NCI-H1417 treated with DMSO at 0.1 percent for 48 hours (cell line): ENCODE measurements at places on chromosomes 2 and 18.

DNA sequence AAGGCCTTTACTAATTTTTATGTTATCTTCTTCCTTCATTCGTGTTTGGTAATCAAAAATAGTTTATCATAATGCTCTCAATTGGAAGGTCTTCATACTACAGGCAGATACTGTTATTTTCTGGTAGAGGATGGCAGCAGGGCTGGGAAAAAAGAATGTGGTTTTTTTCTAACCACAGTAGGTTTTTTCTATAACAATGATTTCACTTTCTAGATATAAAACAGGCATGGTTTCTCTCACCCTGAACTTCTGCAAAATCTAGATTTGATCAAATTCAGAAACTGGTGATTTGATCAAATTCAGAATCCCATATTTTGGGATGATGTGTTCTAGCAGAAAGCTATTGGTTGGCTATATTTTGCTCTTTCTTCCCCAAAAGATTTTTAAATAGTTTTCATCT, 27.6 kb downstream of the BCL11A start:
- no peak for DNase-seq

GRCh38 chr18:28691496-28691840, 514.5 kb upstream of the CDH2 start:
- no peak for DNase-seq

GRCh38 chr2:215772003-215772402, 241.3 kb downstream of the MREG start:
- no peak for DNase-seq

GRCh38 chr2:157492189-157492773, 48.4 kb upstream of the CYTIP start:
- no peak for DNase-seq

DNA sequence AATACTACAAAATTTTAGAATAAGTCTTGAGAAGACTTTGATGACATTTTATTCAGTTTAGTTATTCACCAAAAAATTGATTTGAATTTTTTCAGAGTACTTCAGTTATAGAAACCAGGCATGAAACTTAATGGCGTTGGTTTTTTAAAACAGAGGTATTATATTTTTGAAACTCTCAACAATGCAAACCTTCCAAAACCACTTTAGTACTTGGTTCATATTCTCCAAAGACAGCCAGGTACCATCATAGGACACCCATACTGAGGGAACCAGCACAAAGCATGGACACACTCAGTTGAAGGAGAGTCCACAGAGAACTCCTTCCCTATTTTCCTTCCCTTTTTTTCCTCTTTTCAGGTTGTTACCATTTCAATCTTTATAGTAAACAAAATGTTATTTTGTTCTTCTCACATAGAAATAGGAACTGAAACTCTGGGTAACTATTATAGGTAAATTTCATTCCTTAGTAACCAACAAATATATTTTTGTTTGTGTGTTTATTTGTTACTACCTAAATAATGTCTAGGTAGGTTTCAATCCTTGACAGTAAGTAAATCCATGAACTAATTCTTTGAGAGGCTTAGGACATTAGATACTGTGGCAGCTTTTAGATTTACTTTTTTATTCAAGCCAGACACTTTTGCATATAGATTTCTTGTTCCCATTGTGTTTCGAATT, 95.8 kb downstream of the TMEFF2 start:
- DNase-seq: no peak

- DNase-seq: no peak
These were observed 23.9 kb upstream of the CRACDL start for GRCh38 chr2:98959810-98960507.

- DNase-seq: no peak
These were observed 15.1 kb downstream of the PHOSPHO2 start for GRCh38 chr2:169709331-169709730.
